NCI-H1436 treated with DMSO at 0.1 percent for 48 hours (cell line): ENCODE measurements at places on chromosomes 1 and 21.

GRCh38 chr1:21313203-21313885 is 23.1 kb upstream of the ECE1 start:
- DNase-seq, result no peak

- DNase-seq, result no peak
These were observed 338 bp upstream of the TOR1AIP1 start for GRCh38 chr1:179881642-179882252.

DNA sequence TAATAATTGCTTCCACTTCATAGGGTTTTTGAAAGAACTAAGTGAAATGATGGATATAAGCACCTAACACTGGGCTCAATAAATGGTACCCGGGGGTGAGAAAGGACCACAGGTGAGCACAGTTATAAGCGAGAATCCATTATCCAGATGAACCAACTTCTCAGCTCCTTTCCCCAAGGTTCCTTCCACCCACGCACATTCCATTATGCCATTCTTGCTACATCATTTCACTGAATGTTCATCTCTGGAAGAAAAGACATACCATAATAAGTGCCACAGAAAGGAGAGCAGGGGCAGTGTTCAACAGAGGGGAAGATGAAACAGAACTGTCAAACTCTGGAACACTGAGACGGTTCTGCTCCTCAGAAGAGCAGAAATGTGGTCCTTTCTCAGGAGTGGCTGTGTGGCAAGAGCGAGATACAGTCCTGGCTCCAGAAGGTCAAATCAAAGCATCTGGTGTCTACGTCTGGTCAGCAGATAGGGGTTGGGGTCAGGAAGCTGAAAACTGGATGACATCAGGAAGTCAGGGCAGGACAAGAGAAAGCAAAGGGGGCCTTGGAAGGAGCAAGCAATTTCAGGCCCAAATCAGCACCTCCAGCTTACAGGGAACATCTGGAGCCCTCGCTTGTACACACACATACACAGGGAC is 255.4 kb upstream of the TMEM51 start:
- DNase-seq, result no peak

DNA sequence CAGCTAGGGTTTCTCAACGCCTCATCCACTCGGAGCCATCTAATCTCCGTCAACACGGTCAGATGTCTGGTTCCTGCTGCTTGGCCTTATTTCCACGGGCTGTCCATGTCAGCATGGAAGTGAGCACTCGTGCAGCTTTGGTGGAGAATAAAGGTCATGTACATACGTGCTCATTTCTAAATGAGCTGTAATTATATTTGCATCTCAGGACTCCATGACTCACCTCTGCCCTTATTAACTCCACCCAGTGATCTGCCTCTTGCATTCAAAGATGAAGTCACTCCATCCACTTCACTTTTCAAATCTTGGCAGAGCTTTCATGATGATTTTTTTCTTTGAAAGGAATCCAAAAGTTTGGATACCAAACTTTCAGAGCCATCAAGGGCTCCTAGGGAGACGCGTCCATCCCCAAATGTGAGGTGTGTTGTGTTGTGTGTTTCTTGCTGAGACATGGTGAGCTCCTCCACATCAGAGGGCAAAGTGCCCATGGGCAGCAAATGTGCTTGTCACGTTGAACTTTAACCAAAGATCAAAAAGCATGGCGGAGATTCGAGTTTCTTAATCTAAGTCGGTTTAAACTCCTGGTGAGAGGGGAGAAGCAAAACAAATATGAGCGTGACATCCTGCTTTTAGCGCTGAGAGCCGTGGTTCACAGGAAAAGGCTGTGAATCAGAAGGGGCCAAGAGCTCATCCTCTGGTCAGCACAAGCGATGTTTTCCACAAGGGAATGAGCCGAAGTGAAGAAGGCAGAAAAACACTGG is 68.6 kb upstream of the ERRFI1 start:
- no peak for DNase-seq

DNA sequence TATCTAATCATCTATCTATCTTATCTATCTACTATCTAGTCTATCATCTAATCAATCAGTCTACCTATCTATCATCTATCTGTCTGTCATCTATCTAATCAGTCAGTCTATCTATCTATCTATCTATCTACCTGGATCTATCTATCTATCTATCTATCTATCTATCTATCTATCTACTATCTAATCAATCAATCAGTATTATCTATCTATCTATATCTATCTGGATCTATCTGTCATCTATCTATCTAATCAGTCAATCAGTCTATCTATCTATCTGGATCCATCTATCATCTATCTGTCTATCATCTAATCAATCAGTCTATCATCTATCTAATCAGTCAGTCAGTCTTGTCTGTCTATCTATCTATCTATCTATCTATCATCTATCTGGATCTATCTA is 26.9 kb upstream of the C1orf174 start:
- no peak for DNase-seq

GRCh38 chr1:94927405-94928175 is 680 bp upstream of the CNN3 start:
- DNase-seq, result no peak

- DNase-seq, result no peak
These were observed 11.5 kb upstream of the GJA8 start for GRCh38 chr1:147891088-147891487.

GRCh38 chr1:195970209-195970608 is 638.0 kb downstream of the KCNT2 start:
- no peak for DNase-seq
